ENCODE measurements at places on chromosomes 7 and 10.

- no peak for DNase-seq
Measured at GRCh38 chr10:78455811-78456210, 422.1 kb downstream of the RPS24 start.

DNA sequence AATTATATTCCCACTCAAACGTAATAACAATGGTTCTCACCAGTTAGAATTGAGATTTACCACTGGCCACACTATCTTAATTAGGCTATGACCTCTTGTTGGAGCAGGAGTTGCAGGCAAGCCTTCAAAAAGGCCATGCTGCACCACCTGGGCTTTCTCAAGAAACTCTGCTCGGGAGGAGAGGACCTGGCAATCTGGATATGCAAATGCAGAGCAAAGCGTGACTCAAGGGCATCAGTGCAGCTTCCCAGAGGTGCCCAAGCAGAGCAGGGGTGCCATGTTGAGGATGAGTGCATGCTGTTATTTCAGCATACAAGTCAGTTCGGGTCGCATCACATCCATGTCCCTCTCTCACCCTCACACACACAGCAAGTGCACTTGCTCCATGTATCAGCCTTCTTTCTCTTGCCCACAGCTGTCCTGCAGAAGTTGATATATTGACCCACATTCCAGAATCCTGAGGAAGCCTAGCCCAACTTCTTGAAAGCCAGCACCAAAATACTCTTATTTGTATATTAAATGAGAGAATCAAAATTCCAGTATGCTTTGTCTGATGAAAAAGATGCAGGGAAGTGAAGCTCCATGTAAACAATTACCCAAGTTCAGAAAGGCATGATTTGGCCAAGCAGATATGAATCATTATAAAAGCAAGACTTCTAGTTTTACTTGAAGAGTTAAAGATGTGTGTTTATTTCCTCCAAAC is 55.7 kb upstream of the IL6 start:
- no peak for DNase-seq

DNA sequence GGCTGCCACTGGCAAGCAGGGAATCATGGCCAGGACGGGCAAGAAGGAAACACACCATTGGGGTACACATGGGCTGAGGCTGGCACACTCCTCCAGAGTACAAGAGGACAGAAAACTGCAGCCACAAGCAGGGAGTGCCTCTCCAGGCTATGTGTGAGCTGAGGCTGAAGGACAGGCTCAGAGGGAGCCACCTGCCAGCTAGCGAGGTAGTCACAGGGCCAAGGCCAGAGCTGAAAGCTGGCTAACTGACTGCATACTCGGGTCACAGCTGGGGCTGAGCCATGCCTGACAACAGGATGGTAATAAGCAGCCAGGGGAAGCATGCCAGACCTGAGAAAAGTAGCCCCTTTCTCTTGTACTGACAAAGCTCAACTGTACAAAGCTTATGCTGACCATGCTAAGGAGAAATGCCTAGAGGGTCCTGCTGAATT is 52.0 kb downstream of the KIF5B start:
- no peak for DNase-seq

- no peak for DNase-seq
Measured at GRCh38 chr10:78215645-78216044, 182.0 kb downstream of the RPS24 start.

DNA sequence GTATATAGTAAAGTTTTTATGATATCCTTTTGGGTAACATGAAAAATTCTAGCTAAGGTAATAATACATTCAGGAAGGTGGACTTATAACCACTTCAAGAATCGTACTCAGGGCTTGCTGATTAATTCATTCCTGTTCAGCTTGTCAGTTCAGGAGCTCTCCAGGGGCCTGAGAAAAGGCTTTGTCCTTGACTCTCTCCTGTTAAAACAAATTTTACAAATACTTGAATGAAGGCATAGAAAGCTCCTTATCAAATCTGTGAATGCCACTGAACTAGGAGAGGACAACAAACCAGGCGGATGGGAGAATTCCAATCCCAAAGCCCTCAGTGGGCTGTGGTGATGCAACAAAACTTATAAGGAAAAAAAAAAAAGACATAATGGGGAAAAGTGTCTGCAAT is 354.5 kb upstream of the ZMIZ1 start:
- DNase-seq: no peak

DNA sequence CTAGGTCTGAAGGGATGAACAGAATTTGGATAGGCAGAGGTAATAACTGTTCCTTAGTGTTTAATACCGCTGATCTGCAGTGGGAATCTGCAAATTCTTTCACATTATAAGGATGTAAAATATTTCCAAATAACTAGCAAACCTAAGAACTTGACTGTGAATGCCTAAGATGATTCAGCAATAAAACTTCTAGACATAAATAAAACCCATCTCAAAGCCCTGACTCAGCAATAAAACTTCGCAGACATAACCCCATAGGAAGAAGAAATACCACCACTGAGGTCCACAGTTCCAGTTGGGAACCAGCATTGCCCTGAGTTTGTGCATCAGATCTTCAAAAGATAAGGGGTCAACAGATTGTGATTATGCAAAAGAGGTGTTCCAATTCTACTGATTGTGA is 354.2 kb downstream of the GFRA1 start:
- DNase-seq: no peak

- DNase-seq: no peak
Measured at GRCh38 chr7:107643938-107644308, 16.7 kb upstream of the SLC26A4 start.

DNA sequence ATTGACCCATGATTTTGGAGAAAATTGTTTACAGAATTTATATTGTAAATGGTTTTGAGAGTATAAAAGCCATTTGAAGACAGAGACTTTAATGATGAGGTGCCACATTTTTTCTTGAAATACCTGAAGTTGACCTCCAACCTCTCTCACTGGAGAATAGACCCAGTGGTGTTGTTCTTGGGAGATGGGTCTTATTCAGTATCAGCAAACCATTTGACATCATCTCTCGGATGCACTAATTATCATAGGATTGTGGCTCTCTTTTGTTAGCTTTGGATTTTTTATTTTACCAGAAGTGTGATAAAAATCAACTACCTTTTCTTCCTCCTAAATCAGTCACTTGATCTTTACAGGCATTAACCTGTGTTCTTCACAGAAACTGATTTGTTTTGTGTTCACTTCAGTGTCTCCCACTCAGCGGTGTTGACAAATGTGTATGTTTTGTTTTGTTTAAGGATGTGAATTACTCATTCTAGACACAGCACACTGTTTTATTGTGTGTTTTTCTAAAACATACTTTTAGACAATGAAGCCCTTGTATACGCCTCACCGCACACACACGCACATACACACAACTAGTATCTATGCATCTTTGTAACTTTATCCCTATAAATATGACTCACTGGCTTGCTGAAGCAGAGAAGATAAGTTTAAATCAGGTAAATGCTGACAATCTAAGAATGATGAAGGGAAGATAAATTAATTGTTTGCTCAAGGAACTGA is 455.6 kb downstream of the INHBA start:
- no peak for DNase-seq

GRCh38 chr10:83990126-83990525 is 149.2 kb upstream of the GHITM start:
- DNase-seq: no peak

DNA sequence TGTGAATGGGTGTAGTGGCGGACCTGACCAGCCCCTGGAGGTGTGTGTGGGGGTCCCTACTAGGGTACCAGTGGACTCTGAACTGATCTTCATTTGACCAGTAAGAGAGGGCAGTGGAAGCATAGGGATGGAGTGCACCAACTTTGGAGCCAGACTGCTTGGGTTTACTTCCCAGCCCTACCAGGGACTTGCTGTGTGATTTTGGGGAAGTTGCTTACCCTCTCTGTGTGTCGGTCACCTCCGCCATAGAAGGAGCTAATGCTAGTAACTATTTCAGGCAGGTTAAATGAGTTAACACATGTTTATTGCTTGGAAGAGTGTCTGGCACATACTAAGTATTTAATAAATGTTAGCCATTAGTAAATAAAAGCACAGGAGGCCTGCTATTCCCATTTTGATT is 6.6 kb downstream of the ADCYAP1R1 start:
- DNase-seq: no peak

- no peak for DNase-seq
Measured at GRCh38 chr7:2950578-2950977, 93.1 kb downstream of the CARD11 start.

- no peak for DNase-seq
Measured at GRCh38 chr7:74230446-74231231, 20.8 kb downstream of the LAT2 start.

- no peak for DNase-seq
Measured at GRCh38 chr10:88074971-88075370, 211.5 kb downstream of the PTEN start.

GRCh38 chr7:103343758-103344452 is 662 bp downstream of the DNAJC2 start:
- no peak for DNase-seq

GRCh38 chr7:71236230-71237105 is 104.5 kb downstream of the GALNT17 start:
- no peak for DNase-seq

DNA sequence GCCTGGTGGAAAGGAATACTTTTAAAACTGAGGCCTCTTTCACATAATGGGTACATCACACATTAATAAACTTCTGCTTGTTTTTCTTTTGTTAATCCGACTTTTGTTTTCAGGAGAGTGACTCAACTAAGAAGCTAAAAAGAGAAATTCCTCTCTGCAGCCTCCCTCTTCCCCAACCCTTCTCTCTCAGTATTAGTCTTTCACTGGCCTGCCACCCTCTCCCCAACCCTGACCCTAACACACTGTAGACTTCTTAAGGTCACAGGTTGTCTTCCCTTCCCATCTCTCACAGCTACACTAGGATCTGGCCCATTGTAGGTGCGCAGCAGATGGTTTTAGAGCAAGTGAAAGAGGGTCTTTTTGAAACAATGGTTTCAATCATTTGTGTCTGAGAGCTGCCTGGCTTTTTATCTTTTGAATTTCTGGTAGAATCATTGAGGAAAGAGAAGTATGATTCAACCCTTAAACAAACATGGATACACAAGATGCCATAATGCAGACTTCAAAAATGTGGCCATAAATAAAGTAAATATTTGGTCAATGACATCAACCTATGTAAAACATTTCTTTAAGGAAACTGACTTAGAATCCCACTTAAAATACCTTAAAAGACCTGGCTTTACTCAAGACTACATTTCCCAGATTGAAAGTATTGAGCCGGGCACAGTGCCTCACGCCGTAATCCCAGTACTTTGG is 17.9 kb upstream of the FFAR4 start:
- DNase-seq: no peak

GRCh38 chr7:92608380-92609322 is 18.5 kb upstream of the FAM133B start:
- no peak for DNase-seq

- no peak for DNase-seq
Measured at GRCh38 chr7:157628456-157628855, 291.7 kb downstream of the DNAJB6 start.

DNA sequence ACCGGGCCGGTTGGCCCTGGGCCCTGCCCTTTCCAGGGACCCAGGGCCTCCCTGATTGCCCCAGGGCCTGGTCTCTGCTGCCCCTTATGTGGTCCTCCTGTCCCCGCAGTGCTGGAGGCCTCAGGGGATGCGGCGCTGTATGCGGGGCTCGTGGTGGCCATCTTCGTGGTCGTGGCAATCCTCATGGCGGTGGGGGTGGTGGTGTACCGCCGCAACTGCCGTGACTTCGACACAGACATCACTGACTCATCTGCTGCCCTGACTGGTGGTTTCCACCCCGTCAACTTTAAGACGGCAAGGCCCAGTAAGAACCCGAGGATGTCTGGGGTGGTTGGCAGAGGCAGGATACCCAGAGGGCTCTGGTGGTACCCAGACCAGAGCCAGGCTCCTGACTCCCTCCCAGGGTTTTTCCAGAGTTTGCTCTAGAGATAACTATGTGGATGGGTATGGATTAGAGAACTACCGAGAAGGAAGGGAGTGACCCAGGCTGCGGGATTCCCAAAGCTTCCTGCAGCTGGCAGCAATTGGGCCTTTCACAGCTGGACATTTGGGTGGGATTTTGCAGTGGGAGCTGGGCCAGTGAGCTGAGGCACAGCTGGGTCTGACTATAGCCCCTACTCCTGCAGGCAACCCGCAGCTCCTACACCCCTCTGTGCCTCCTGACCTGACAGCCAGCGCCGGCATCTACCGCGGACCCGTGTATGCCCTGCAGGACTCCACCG is 28.1 kb upstream of the SLC29A3 start:
- DNase-seq: no peak

DNA sequence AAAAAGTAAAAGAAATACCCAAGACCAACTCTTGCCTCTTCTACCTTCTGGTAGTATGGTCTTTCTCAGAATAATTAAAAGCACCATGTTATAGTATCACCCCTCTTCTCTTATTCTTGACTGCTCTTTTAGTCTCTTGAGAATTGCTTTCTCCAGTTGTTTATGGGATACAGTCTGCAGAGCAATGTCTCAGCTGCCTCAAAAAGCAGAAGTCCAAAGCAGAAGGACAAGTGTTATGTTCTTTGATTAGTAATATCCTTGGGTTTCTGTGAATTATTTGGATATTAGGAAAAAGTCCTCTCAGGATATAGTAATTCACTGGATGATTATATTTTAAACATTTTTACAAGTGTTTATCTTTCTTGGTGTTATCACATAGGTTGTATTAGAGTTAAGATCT is 7.4 kb downstream of the TAS2R41 start:
- DNase-seq: no peak

- no peak for DNase-seq
Measured at GRCh38 chr7:83072576-83073517, 89.8 kb downstream of the PCLO start.

- DNase-seq: no peak
Measured at GRCh38 chr7:77606562-77606961, 69.5 kb downstream of the PTPN12 start.

DNA sequence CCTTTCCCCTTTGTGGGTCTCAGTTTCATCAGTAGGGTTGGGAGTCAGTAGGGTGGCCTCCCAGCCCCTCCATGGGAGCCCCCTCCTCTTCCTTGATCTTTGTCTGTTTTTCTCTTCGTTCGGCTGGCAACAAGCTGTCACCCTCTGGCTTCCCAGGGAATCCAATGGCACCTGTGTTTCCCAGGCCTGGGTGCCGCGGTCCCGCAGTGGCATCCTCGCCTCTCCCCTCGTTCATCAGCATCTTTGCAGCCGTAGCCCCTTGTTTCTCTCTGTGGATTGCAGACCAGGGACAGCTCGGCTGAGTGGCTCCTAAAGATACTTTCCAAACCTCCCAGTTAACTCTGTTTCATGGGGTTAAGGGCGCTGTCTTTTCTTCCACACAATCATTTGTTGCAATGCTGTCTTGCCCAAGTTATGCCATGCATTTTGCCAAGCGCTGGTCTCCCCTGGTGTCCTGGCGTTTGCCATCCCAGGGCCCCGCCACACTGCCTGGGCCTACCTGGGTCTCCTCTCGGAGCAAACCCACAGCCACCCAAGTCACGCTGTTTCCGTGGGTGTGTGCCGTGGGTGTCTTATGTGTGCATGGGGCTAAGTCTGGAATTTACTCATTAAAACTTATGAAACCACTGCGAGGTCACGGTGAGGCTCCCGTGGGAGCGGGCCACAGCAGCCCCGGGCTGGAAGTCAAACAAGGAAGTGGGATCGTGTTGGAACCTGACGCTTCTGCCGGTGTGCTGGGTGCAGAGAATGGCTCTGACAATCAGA is 189.4 kb upstream of the SHH start:
- DNase-seq: no peak

- no peak for DNase-seq
Measured at GRCh38 chr10:79289801-79290200, 57.5 kb upstream of the PPIF start.

All from NCI-H1436 treated with DMSO at 0.1 percent for 48 hours (cell line).